ENCODE measurements at places on chromosomes 1 and 21.

DNA sequence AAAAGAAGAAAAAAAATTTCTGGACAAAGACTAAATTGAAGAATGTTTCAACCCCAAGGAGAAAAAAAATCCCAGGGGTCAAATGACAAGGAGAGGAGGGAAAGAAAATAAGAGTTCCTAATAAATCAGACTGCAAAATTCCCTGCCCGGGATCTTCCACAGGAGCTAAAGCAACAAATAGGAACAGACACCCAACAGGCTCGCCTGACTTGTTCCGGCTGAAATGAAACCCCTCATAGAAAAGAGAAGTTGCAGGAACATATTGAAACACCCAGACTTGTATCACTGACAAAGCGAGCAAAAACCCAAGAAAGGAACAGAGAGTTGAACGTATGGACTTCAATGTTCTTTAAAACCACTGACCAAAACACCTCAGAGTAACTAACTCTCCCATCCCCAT lies 123.0 kb downstream of the TIAM1 start:
- no peak for DNase-seq

- DNase-seq, result no peak
These were observed 3.6 kb downstream of the ERG start for GRCh38 chr21:38494703-38495102.

DNA sequence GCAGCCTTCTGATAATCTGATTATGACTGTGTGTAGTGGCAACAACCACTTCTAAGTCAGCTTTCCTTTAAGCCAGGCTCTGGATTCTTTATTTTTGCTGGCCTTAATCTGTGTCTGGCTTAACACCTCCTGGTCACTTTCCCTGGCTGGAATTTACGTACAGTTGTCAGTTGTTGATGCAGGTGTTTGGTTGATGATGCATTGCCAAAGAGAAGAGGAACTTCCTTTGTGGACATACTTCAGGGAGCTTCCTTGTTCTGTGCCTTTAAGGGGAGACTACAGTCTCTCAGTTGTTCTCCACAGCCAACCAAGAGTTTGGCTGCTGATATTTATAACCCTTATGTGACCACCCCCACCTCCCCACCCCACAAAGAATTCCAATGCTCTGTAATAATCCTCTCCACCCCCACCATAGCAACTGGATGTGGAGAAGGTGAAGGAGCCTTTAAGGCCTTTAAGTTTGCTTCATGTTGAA lies 96.0 kb upstream of the BMP8A start:
- no peak for DNase-seq

- DNase-seq, result no peak
These were observed 202.2 kb downstream of the RRAGC start for GRCh38 chr1:38657207-38657840.

DNA sequence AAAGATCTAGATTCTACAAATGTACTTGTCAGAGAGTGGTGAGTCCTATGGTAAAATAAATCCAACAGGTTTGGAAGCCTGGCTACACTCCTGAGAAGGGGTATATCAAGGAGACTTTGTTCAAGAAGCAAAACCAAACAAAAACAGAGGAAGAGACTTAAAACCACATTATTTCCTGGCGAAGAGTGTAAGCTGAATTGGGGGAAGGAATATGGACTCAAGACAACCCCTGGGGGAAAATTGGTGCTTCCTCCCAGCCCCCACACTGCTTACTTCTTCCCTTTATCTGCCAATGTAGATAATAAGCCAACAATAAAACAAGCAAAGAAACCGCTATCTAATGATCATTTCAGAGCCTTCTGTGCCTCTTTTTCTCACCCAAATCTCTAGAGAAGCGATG lies 48.4 kb upstream of the ZBTB18 start:
- no peak for DNase-seq

- DNase-seq, result no peak
These were observed 55.2 kb downstream of the PCNX2 start for GRCh38 chr1:233240371-233240770.

DNA sequence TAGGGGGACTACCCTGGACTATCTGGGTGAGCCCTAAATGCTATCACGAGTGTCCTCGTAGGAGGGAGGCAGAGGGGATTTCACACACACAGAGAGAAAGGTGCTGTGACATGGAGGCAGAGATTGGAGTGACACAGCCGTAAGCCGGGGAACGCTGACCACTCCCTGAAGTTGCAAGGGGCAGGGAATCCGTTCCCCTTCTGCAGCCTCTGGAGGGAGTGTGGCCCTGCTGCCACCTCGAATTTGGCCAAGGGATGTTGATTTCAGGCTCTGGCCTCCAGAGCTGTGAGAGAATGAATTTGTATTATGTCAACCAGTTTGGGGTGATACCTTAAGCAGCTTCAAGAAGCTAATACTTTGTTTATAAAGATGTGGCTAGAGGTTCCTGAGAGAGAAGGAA lies 137.7 kb downstream of the ACTL8 start:
- no peak for DNase-seq

DNA sequence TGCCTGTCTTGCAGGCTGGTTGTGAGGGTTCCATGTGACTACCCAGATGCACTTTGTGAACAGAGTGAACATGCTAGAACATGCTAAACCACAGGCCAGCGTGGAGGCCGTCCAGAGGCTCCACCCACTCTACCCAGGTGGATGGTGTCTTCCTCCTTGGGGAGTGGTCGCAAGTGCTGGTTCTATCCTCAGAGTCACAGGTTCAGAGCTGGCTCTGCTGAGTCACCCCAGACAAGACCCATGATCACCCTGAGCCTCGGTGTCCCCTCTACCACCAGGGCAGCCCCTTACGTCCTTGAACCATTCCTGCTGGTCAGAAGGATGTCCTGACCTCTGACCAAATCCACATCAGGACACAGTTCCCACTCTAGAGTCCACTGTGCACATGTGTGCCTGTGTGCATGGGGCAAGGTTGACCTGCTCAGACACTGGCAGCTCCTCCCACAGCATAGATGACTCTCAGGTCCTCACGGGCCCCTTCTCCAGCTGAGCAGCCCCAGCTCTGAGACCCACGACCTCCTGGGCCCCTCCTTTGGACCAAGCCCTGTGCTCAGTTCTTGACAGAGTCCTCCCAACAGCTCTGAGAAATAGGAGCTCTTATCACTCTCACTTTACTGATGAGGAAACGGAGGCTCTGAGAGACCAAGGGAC lies 391.8 kb downstream of the MATN1 start:
- DNase-seq, result no peak
